ENCODE measurements at places on chromosomes 12 and 14.

DNA sequence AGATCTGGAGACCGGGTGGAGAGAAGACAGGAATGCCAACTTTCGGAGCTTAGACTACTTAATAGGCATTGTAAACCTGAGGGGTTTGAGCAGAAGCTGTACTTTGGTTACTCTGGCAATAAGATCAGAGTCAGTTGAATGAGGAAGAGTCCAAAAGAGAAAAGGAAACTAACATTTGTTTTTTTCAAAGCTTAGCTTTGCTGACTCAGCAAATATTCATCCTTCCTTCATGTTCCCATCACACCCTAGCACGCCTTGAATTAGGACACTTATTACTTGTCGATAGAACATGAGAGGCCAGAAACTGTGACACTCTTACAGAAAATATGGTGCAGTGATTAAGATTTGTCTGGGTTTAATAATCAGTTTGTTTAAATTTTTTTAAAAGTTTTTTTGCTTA is 266.9 kb upstream of the ATP2B1 start:
- DNase-seq, result no peak

DNA sequence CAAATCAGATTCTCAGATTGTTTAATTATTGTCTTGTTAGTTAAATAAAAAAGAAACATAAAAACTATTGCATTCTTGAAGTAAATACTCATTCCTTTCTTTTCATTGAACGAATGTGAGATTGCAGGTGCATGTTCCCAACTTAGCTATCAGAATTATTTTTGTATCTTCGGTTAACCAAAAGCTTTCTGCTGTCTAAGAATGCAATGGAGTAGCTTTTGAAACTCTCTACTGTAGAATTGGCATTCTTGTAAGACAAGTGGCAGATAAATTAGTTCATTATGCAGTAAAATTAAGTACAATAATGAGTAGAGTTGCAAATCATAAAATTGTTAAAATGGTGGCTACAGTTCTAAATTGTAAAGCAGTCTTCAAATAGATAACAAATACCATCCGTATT is 298.1 kb downstream of the ACSS3 start:
- no peak for DNase-seq

- no peak for DNase-seq
Measured at GRCh38 chr14:59247801-59248584, 59.5 kb downstream of the DAAM1 start.

GRCh38 chr12:22798116-22798515 is 173.1 kb downstream of the ETNK1 start:
- DNase-seq, result no peak

DNA sequence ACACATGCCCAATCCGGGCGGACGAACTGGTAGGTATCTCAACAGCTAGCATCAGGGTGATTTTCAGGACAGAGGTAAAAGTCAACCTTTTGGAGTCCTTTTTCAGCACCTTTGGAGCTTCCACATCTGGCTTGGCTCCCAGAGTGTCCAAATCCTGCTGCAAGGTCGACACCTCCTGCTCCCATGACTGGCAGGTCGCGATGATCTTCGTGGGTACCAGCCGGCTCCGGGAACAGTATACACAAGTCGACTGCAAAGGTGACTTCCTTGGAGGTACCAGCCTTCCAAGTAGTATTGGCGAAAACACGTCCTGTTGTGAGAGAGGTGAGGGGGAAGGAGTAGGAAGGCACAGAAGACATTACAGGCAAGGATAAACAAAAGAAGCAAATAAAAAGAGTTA is 672.7 kb downstream of the TMEM121 start:
- DNase-seq, result no peak

DNA sequence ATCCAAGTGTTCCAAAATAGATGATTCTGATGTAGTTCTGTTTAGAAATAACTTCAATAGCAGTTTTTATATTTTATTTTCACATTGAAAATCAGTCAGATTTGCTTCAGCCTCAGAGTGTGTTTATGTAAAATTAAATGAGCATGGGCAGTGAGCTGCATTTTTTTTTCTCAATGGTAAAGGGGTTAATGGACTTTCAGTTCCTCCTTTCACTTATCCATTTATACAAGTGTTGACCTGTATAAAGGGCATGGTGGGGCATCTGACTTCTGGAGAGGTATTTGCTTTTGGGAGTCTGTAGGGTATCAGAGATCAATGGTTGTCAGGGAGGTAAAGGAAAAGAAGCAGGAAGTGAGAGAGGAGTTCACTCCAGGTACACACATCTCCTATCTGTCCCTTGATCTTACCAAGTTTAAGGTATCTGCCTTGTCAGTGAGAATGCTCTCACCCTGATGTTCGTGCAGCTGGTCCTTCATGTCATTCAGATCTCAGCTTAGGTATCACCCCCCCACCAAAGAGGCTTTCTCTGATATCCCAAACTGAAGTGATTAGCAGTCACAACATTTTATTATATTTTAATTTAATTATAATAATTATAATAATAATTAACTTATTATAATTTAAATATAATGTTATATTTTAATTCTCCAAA is 181.6 kb upstream of the LMNTD1 start:
- no peak for DNase-seq

DNA sequence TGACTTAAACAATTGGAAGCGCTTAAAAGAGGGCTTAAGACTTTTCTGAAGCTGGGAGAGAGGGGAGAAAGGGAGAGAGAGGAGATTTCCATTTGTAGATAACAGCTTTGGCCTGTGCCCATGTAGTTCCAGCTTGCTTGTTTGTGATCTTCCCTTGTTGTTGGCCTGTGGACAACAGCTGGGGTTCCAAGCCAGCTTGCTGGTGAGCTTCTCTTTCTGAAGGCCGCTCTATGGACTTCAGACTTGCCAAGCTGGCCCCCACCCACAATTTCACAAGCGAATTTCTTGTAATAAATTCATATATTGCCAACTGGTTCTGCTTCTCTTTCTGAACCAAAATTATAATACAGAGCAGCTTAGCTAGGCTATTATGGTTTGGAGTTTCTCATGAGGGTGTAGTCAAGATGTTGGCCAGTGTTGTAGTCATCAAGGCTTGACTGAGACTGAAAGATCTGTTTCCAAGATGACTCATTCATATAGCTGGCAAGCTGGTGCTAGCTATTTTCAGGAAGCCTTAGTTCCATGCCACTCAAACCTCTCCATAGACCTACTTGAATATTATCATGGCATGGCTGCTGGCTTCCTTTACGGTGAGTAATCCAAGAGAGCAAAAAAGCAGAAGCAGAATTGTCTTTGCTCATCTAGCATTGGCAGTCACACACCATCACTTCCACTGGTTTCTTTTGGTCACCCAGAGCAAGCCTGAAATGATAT is 89.4 kb downstream of the ATP23 start:
- no peak for DNase-seq

DNA sequence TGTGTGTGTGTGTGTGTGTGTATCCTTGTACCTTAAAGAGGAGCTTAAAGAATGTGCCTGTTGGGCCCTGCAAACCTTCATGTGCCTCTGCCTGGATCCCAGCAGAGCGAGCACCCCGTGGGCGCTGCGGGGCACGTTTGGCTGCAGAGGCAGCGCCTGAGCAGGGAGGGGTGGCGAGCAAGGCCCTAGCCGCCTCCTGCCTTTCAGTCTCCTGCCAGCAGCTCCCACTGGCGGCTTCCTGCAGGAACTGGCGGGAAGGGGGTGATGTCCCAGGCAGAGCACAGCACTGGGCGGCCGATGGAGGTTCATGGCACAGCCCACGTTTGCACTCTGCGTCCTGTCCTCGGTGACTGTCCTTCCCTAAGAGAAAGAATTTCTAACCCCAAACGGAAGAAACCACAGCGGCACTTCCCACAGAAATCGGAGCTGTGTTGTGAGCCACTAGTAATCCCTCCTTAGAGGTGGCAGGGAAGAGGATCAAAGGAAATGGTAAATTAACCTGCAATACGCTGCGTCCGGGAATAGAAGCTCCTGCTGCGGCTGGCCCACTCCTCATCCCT is 19.8 kb downstream of the ZBTB42 start:
- no peak for DNase-seq

GRCh38 chr14:70886421-70887206 is 20.6 kb upstream of the PCNX1 start:
- DNase-seq, result peak; percentile 39

DNA sequence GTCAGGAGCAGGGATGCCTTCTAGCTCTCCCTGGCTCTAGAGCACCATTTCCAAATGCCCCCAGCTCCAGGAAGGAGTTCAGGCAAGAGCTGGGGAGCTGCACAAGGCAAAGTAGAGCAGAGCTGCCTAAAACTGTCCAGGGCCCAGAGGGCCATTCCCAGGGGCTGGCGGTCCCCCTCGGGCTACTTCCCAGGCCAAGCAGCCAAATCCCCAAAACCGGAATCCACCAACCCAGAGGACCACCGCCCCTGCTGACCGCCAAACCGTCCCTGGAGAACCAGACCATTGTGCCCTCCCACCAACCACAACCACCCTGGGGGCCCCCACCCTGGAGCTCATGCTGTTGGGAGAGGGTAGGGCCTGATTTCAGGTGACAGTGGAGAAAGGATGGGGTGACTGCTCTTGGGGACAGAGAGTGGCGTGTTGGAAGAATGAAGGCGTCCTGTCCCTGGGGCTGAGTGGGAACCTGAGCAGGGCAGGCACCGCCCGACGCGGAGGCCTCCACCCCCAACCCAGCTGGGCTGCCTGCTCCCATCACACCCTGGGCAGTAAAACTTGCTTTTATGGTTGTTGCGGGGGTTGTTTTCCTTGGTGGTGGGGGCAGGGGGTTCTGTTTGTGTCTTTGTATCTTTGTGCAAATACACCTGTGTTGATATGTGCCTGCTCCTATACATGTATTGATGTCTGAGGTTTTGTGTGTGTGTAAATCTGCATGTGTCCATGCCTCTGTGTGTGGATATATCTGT is 24.0 kb upstream of the KRT78 start:
- no peak for DNase-seq

DNA sequence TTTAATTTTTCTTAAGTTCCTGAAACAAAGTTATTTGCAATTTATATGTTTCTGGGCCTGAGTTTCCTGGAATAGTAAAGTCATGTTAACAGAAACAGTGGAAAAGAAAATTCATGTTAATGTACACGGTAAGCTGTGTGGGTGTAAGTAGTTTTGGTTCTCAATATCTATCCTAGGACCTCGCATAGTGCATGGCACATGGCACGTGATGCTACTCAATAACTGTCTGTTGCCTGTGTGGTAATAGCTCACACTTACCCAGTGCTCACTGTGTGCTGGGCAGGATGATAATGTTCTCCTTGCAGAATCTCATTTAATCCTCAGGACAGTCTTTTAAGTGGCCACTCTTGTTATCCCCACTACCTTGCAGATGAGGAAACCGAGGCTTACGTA is 100.7 kb downstream of the DUSP16 start:
- no peak for DNase-seq

GRCh38 chr14:74858022-74858421 is 17.9 kb downstream of the PROX2 start:
- no peak for DNase-seq

DNA sequence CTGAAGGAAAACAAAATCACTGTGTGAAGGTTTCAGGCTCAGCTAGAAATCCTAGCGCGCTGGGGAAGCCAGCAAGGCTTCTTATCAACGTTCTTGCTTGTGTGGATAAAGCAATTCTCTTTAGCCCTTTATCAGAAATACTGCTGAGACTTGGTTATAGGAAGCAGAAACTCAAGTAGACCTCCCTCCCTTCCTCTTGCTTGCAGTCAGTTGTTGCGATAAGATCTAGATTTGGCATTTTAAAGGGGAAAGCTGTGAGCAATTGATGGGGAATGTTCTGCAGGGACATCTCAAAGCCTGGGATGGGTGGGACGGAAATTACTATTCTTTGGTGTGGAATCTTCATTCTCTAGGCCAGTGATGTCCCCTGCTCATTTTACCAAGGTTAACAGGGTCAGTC is 76.4 kb upstream of the ANO4 start:
- DNase-seq, result no peak

DNA sequence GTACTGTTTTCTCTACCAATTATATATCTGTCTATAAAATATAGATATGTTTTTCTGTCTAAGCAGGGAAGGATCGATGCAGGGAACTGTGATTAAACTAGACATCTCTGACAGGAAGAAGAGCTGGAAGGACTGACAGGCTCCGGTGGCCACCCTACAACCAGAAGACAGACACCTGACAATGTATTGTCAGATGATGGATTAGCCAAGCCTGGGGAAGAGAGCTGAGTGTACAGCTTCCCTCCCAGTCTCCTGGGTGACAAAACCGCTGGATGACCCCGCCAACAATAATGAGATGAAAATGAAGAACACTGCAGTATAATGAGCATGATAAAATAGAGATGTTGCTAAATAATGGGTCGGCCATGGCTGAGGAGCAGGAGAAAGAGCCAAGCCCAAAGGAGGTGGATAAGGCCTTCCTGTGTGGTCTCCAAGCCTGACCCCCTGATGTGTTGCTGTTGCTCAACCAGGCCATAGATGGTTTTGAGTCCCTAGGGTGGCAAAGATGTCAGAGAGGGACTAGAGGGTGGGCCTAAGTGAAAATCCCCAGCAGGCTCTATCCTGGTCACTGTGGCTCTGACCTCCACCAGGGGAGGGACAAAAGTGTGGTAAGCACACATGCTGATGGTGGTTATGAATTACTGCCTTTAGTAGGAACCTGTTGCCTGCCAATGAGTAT is 28.2 kb downstream of the DHRS2 start:
- DNase-seq, result no peak

- no peak for DNase-seq
Measured at GRCh38 chr12:1201030-1201429, 210.0 kb downstream of the ERC1 start.

DNA sequence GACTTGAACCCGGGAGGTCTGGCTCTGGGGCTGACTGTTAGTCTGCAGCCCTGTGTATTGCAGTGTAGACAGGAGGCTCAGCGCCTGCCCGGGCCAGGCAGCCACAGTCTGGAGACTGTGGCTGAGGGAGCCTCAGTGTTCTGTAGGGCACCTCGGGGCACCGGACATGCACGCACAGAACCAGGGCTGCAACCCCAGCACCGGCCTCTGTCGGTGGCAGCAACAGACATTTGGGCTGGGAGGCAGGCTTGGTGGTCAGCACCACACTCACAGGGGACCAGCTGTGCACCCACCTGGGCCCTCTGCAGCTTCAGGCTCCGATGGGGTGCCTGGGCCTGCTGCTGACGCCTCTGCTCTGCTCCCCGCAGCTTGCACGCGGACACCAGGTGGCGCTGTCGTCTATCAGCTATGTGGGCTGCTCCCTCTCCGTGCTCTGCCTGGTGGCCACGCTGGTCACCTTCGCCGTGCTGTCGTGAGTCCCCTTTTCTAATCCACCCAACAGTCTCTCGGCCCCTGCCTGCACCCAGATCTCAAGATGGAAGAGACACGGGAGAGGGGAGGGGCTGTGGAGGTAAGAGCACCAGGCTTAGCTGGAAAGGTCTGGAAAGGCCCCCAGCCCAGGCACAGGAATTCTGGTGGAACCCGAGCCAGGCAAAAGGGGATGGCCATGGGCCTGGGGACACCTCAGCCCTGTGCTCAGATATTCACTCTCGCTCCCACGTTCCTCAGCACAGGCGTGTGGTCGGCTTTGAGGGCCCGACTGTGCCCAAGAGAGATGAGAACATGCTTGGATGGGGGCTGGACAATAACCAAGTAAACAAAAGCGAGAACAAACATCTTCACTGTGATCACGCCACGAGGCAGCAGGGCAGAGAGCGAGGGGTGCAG is 151.0 kb downstream of the ADGRD1 start:
- DNase-seq, result peak; percentile 88

GRCh38 chr14:97319691-97320090 is 522.5 kb downstream of the VRK1 start:
- no peak for DNase-seq

- no peak for DNase-seq
Measured at GRCh38 chr14:87712396-87713090, 280.4 kb downstream of the GALC start.

GRCh38 chr12:12804011-12804410 is 9.1 kb upstream of the DDX47 start:
- no peak for DNase-seq

- DNase-seq, result no peak
Measured at GRCh38 chr12:130220706-130221100, 58.4 kb downstream of the FZD10 start.
